ENCODE measurements at places on chromosomes 16 and 17.

DNA sequence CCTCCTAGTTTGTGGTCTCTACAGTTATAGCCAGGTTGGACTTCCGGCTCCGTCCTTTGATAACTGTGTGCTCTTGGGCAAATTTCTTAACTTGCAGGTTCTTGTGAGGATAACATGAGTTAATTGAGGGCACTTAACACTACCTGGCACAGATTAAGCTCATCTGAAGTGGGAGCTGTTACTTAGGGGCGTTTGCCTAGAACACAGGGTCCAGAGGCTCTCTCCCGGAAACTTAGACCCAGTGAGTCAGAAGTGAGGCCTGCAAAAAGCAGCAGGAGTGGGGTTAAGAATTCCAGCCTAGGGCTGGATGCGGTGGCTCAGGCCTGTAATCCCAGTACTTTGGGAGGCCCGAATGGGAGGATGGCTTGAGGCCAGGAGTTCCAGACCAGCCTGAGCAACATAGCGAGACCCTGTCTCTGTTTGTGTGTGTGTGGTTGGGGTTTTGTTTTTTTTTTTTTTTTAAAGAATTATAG, 1.4 kb downstream of the MVP start:
- DNase-seq: no peak

DNA sequence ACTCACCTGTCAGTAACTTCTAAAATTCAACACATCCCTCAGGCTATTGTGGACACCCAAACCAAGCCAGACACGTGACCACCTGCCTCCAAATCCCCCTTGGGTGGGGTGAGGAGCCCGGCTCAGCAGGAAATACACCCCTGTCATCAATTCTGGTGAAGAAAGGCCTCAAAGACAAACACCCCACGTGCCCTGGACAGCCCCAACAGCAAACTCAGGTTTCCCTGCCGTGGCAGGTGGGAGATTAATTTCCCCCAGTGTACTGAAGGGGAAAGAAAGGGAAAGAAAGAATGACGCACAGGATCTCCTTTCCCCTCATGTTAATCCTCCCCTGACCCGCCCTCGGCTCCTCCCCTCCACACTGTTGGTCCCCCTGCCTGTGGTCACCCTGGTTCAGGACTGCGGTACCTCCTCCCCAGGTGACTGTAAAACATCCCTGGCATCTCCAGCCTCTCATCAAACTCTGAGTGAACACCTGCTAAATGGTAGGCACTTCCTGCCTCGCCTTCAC, 98.3 kb downstream of the ZNF423 start:
- DNase-seq: no peak

DNA sequence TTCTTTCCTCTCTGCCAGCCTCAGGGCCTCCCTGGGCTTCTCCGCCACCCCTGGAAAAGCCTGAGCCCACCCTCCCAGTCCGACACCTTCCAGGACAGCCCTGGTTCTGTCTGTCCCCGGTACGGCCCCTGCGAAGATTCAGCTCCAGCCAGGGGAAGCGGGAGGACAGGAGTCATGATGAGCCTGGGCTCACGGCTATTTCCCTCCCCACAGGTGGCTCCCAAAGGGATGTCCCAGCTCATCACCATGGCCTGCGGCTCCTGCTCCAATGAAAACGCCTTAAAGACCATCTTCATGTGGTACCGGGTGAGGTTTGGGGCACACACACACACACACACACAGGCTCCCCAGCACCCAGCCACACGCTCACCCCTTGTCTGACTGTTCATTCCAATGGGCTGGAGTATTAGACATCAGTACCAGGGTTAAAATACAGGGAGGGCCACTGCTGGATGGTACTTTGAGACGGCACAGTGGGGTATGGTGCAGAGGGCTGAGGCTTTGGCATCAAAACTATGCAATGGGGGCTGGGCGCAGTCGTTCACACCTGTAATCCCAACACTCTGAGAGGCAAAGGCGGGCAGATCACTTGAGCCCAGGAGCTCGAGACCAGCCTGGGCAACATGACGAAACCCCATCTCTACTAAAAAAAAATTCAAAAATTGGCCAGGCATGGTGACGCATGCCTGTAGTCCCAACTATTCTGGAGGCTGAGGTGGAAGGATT, 32.8 kb downstream of the TMEM186 start:
- DNase-seq: no peak

DNA sequence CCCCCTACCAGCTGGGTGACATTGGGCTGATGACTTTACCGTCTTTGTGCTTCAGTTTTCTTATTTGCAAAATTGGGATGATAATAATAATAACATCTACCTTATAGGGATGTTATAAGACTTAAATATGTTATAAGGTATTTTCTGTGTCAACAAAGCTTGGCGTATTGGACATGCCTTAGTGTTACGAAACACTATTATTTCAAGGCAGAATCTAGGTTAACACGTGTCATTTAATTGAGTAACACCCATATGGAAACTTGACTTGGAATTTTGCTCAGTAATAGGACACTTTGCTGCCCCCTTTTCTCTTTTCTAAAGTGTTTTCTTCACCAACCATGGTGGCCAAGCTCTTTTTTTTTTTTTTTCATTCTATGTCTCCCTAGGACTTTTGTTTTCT, 294.2 kb upstream of the SALL1 start:
- no peak for DNase-seq

DNA sequence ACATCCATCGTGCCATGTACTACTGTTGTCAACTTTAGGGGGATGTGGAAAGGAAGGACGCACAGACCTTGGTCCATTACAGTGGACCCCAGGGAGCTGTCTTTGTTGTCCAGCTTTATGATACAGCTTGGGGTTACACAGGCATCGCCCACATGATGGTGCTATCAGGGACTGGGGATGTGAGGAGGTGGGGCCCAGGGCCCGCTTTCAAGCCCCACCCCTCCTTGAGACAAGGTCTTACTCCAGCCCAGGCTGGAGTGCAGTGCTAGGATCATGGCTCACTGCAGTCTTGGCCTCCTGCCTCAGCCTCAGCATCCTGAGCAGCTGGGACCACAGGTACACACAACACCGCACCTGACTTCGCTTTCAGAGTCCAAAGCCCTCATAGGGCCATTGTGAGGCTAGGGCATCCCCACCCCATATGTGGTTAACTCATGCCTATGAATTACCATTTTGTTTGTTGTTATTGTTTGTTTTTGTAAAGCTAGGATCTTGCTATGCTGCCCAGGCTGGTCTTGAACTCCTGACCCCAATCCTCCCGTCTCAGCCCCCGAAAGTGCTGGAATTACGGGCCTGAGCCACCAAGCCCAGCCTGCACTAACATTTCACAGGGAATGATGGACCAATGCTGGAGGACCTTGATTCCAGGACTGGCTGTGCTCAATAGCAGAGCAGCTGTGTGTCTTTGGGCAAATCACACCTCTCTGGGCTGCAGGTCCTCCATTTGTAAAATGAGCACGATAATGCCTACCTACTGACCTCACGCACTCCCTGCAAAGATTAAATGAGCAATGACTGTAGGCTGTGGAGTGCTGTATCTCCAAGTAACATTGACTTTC, 17.2 kb downstream of the ST3GAL2 start:
- DNase-seq: no peak

DNA sequence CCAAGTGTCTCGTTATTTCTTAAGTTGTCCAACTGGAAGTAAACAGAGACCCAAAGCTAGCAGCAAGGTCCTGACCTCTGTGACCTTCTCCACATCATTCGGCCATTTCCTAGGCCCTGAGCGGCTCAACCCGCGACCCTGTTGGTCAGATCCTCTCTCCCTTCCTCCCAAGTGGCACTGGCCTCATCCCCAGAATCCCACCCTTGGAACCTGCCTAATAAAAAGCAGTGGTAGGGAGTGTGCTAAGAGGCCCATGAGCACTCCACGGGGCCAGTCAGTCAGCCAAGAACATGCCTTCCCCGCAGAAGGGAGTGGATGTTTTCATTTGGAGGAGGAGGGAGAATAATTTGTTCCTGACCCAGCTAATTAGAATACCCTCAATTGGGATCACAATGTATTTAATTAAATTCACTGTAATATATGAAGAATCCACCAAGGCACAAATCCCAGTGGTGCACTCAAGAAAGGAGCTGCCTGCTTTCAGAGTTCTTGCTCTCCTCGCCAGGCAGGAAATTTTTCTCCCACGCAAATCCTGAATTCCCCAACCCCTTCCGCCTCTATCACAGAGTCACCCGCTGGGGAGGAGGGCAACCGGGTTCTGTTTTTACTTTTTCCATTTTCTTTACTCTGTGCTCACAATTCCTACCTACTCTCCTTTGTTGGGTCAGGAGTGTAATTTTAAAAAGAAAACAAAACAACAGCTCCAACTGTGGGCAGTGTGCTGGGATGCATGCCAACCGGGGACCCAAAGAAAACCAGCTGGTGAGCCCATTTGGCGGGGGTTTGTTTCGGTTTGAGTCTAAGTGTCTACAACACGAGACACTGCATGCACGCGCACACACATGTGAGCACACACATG, 153.4 kb downstream of the ZFHX3 start:
- no peak for DNase-seq

DNA sequence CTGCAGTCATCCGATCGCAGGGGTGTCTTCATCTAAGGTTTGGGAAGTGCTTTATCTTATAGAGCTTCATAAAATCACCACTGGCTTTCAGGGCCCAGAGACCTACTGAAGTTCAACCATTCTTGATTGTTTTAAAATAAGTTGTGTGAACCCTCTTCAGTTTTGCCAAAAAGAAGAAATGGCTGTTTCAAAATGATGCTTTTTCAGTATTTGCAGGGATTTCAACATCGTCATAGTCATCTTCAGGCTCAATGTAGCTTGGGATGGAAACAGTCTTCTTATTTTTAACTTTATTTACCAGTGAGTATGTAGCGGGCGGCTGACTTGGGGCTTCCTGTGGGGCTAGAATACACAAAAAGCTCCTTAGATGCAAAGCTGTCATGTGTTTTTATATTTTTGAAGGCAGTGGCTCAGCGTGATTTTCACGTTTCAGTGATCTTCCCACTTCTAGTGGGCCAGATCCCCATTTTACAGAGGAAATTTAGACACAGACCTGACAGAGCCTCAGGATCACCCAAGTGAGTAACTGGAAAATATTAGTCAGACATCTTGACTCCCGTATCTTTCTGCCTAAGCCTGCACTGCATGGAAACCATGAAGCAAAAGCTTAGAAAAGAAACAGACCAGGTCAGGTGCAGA, 19.1 kb upstream of the ZNF594 start:
- DNase-seq: no peak

DNA sequence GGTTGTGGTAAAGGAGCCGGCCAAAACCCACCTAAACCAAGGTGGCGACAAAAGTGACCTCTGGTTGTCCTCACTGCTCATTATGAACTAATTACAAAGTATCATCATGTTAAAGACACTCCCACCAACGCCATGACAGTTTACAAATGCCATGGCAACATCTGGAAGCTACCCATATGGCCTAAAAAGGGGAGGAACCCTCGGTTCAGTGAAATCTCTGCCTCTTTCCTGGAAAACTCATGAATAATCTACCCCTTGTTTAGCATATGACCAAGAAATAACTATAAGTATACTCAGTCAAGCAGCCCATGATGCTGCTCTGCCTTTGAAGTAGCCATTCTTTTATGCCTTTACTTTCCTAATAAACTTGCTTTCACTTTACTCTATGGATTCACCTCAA, 72.2 kb downstream of the CYLD start:
- DNase-seq: no peak

DNA sequence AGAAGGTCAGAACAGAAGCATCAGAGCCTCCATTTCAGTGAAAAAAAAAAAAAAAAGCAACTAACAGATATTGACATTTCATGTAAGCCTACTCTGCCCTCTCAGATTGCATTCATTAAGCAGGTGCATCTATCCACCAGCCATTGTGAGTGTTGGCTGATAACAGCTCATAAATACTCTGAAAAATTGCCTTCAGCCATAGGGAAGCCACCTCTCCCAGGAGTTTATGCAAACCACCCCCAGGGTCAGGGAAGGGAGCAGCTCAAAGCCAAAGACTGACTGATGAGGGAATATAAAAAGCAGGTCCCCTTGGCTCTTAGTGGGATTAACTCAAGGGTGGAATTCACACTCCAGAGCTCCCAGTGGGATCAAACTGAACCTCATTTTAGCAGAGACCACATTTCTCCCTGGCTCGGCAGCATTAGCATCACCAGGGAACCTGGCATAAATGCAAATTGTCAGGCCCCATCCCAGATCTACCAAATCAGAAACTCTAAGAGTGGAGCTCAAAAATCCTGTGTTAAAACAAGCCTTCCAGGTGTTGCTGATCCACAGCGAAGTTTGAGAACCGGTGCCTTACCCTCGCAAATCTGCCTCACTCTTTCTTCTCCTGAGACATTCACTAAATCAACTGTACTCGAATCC, 14.2 kb downstream of the APOH start:
- no peak for DNase-seq

GRCh38 chr17:74485841-74486240, 19.4 kb downstream of the CD300A start:
- no peak for DNase-seq

- DNase-seq: no peak
Measured at GRCh38 chr17:65389949-65390348, 171.5 kb downstream of the AXIN2 start.

All from right renal pelvis (tissue), 4 donors.